Activated T-helper 1 cell treated with anti-CD3 and anti-CD28 coated beads, Interleukin-2, amount 50 U/mL, for 16 hours (primary cell): ENCODE measurements at places on chromosomes 16 and 17.

GRCh38 chr16:65388592-65388991 lies 266.7 kb upstream of the CDH11 start:
- no peak for DNase-seq

GRCh38 chr17:27950995-27951394 lies 57.8 kb upstream of the LYRM9 start:
- no peak for DNase-seq

DNA sequence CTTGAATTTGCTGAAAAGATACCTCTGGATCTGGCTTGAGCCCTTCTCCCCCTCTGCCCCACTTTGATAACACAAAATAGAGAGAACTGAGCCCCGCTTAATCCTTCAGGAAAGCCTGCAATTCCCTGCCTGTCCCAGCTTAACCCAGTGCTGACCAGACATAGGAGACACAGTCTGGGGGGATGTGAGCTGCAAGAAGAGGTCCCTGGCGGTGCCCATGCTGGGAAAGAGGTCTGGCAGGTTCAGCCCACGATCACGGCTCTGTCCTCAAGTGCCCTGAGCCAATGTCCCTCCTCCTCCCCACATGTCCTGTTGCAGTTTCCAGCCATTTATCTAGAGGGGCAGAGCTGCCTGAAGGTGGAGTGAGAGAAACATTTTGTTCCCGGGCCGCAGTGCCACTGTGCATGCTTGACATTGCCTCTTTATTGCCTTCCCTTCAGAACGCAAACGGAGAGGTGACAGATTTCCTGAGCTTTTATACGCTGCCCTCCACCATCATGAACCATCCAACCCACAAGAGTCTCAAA lies 29.0 kb downstream of the PLCD3 start:
- DNase-seq, result no peak

- no peak for DNase-seq
Observed at GRCh38 chr16:70434484-70435260, 4.2 kb downstream of the ST3GAL2 start.

DNA sequence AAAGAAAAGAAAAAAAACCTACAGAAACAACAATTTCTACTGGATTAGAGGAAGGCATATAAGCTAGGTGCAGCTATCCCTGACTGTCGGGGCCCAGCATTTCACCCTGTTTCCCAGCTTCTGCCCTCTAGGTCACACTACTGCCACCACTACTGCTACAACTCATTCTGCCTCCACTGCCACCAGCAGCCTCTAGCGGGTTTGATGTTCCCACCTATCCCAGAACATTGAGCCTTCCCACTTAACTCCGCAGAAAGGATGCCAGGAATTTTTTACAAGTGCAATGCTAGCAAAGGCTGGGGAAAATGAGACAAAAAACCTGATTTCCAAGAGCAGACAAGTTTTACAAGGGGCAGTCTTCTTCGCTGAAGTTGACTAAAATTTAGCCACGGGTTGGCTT lies 10.4 kb downstream of the ADCY9 start:
- no peak for DNase-seq

DNA sequence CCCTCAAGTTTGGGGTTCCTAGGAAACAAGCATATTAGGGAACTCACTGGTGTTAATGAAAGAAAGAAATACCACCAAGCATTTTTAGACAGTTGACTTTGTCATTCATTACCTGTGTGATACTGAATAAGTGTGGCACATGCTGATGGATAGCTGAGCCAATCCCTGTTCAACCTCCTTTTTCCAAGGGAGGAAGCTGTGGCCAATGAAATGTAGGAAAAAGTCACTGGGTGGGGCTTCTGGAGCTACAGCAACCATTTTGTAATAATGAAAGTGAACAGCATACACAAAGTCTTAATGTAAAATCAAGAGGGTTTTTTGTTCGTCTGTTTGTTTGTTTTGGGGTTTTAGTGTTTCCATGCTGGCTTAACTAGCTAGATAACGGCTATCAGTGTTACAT lies 254.3 kb upstream of the SALL1 start:
- DNase-seq, result no peak

DNA sequence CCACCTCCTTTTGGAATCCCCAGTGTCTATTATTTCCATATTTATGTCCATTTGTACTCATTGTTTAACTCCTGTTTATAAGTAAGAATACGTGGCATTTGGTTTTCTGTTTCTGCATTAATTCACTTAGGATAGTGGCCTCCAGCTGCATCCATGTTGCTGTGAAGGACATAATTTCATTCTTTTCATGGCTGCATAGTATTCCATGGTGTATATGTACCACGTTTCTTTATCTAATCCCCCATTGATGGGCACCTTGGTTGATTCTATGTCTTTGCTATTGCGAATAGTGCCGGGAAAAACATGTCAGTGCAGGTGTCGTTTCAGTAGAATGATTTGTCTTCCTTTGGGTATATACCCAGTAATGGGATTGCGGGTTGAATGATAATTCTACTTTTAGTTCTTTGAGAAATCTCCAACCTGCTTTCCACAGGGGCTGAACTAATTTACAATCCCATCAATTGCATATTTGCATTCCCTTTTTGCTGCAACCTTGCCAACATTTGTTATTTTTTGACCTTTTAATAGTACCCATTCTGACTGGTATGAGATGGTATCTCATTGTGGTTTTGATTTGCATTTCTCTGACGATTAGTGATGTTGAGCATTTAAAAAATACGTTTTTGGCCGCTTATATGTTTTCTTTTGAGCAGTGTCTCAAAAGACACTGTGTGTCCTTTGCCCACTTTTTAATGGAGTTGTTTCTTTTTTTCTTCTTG lies 373.2 kb upstream of the TNRC6C start:
- no peak for DNase-seq

- DNase-seq, result no peak
Observed at GRCh38 chr16:13545271-13545670, 374.7 kb upstream of the ERCC4 start.

- DNase-seq, result peak; percentile 91
Observed at GRCh38 chr17:21275579-21276263, 8.8 kb upstream of the MAP2K3 start.

DNA sequence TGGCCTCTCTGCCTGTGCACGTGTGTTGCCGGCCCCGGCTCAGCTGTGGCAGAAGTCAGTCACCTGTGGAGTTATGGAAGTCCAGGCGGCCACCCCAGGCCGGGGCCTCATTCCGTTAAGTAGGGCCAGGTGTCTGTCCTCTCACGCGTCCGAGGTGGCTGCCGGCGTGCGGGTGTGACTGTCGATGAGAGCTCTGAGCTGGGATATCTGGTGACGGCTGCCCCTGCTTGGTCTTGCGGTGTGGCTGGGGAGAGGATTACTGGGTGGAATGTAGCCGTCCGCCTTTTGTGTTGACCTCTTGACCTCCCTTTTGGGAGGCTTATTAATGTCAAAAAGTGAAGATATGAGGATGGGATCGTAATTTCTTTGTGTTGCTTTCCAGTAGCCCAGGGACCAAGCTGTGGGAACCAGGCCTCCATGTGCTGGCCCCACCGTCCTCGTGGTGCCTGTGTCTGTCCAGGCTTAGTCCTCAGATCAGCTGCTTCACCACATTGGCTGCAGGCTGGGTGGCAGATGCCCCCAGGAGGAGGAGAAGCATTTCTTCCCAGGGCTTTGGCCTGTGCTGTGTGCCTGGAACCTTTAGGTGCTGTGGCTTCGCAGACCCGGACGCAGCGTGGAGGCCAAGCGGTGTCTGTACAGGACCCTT lies 23.0 kb upstream of the ZNF750 start:
- no peak for DNase-seq

GRCh38 chr17:37062021-37062420 lies 113.3 kb downstream of the AATF start:
- DNase-seq, result no peak

DNA sequence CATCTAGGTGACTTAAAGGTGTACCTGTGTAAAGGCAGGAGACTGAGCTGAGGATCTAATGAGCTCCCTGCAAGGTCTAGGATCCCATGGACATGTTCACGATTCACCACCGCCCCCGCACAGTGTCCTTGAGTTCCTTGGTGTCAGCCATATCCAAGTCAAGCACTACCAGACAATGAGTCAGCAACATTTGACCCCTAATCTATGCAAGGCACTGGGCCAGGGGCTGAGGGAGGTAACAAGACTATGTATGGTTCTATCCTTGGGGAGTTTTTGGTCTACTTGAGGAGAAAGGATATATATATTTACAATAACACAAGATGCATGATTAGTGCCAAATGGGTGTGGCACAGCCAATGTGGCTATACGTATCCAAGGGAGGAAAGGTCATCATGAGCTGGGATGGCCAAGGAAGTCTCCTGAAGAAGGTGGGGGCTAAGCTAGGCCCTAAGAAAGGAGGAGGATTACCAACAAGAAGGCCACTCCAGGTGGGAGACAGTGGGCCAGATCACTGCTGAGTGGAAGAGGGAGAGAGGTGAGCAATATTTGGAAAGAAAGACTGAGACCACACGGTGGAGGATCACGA lies 35.0 kb downstream of the ITGB3 start:
- no peak for DNase-seq

DNA sequence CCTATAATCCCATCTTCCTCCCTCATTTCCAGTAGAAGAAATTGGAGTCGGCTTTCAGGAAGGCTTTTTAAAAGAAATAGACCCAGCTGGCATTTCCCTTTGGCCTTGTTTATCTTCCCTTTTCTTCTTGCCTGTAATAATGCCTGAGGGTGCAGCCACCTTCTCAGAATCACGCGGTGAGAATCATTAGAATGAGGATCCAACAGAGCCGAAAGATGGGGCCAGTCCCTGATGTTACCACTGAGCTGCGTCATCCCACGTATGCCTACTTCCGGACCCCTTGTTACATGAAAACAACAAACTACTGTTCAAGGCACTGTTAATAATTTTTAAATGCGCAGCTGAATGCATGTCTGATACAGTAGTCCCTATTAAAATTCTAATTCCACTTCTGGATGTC lies 24.1 kb downstream of the SDR42E1 start:
- no peak for DNase-seq

DNA sequence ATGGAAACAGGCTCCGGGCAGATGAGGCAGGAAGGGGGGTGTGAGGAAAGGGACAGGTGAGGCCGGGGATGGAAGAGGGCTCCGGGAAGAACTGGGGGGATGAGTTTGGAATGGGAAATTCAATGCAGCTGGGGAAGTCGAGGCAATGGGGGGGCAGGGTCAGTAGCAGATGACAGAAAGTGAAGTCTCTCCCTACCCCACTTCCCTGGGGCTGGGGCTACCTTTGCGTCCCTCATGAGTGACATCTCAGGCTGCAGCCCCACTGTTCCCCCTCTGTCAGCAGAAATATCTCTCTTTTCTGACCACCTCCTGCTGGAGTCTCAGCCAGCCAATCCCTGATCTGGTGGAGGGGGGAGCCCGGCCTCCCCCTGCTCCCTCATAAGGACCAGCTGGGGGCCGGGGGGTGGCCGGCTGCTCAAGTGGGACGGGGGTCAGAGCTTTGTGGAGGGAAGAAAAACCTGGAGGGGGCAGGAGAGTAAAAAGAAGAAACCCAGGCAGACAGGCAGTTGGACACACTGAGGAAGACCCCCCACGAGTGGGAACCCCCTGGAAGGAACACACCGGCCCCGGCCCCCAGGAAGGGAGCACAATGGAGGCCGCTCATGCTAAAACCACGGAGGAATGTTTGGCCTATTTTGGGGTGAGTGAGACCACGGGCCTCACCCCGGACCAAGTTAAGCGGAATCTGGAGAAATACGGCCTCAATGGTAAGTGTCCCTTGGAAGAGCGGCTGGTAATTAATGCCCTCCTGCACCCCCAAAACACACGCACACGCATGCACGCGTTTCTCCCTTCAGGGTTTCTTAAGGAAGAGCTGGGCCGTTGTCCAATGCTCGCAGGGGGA lies at the start of gene ATP2A1:
Gene ATP2A1, plus strand, starts transcription at position 406 of the 844 bp plus-strand sequence. Its CDS starts 184 bp downstream, at position 590.
- DNase-seq, result no peak

DNA sequence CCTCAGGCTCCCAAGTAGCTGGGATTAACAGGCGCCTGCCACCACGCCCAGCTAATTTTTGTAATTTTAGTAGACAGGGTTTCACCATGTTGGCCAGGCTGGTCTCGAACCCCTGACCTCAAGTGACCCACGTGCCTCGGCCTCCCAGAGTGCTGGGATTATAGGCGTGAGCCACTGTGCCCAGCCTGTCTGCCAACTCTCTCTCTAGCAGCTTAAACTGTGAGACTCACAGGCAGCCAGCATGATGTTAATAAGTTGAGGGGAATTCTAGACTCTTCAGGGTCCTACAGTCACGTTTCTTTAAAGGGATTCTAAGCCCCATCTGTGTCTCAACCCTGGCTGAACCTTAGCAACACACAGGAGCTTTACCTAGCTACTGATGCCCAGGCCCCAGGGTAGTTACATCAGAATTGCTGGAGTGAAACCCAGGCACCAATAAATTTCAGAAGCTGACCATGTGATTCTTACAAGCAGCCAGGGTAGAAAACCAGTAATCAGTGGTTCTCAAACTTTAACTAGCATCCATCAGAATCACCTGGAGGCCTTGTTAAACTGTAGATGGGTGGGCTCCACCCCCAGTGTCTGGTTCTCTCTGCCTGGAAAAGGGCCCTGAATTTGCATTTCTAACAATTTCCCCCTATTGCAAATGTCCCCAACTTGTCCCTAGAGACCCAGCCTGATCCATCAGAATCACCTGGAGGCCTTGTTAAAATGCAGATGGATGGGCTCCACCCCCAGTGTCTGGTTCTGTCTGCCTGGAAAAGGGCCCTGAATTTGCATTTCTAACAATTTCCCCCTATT lies 30.7 kb downstream of the GPRC5B start:
- no peak for DNase-seq

- no peak for DNase-seq
Observed at GRCh38 chr17:16932156-16932555, 39.8 kb downstream of the TNFRSF13B start.

DNA sequence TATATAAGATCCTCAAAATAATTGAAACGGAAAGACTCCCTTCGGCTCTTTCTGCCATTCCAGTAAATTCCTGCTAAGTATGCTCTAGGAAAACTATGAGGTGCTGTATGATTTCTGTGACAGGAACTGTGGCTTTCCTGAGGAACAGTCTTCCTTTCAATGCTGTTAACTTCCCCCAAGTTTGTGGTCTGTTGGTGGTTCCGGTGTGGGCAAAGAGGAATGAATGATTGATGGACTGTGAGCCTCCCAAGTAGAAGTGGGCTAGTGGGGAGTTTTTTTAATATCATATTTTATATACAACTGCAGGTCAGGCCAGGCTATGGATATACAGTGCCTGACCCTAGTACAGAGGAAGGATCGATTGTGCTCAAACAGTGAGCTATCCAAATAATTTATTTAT lies 560.7 kb upstream of the RBFOX1 start:
- no peak for DNase-seq

DNA sequence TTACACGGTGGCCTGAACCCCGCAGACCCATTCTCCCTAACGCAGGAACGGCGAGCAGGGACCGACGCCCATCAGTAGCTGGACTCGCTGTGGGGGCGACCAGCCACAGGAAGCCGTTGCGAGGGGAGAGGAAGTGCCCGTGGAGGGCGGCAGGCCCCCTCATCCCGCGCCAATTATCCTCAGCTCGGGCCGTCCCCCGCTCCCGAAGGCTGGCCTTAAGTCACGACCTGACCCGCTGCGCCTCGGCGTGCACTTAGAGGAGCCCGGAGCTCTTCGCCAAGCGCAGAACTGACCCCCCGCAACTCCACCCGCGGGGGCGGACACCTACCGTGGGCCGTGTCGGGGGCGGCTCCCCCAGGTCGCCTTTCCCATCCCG lies 401 bp downstream of the ARL16 start:
- DNase-seq, result no peak

- no peak for DNase-seq
Observed at GRCh38 chr17:30232824-30233427, 2.6 kb downstream of the SLC6A4 start.

GRCh38 chr17:37754363-37754762 lies 9.5 kb upstream of the HNF1B start:
- no peak for DNase-seq
